ENCODE measurements at places on chromosomes 3 and 15. TPM values are rescaled to one million over a fixed set of nuclear protein-coding genes. Genes with fewer than 3 reads are reported as not detected.
A peak's percentile ranks its signal among the peaks of the same experiment; 100 is the strongest.

The CLDN1 gene
- total RNA-seq, result 2.1 TPM

The P2RY13 gene
- total RNA-seq, result not detected

The PARP16 gene
- total RNA-seq, result 4.3 TPM

The GPR160 gene
- 14.1 TPM for total RNA-seq

The TOPAZ1 gene
- total RNA-seq, result not detected

The SYNM gene
- 1.8 TPM for total RNA-seq

DNA sequence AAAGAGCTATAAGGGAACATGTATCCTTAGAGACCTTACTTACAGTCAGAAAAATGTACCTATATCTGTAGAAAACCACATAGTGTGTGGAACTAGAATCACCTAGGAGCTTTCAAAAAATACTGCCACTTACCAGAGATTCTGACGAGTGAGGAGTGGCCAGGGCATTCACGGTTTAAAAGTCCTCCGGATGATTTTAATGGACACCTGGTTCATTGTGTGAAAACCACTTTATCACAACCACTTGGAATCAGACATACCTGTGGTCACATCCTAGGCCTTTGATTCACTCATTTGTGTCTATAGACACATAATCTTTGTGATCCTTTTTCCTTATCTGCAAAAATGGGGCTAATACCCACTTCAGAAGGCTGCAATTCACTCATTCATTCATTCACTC, 159.8 kb downstream of the MBNL1 start:
- DNase-seq, result no peak
- H3K4me1 ChIP-seq, result no peaks in the 10 kb centered on the region
- no peak overlapping the region for H3K27ac ChIP-seq

GRCh38 chr3:194702545-194702944, 16.9 kb downstream of the FAM43A start:
- peaks cover 6% of the 10 kb centered on the region for H3K4me1 ChIP-seq
- H3K27me3 ChIP-seq, result no peaks in the 10 kb centered on the region
- H3K27ac ChIP-seq, result no peak overlapping the region
- no peaks in the 10 kb centered on the region for H3K36me3 ChIP-seq

- H3K4me1 ChIP-seq, result peaks cover 20% of the 10 kb centered on the region
- no peaks in the 10 kb centered on the region for H3K27me3 ChIP-seq
- DNase-seq, result peak; percentile 67
- peak within 1 kb of the TSS; percentile 87 for H3K4me3 ChIP-seq
- H3K27ac ChIP-seq, result peak within 1 kb of the TSS; percentile 93
Measured at GRCh38 chr3:124887177-124887931, at the start of gene ITGB5. Gene ITGB5, minus strand, starts transcription at chr3:124887365. Its CDS starts 365 bp downstream, at chr3:124887000.

DNA sequence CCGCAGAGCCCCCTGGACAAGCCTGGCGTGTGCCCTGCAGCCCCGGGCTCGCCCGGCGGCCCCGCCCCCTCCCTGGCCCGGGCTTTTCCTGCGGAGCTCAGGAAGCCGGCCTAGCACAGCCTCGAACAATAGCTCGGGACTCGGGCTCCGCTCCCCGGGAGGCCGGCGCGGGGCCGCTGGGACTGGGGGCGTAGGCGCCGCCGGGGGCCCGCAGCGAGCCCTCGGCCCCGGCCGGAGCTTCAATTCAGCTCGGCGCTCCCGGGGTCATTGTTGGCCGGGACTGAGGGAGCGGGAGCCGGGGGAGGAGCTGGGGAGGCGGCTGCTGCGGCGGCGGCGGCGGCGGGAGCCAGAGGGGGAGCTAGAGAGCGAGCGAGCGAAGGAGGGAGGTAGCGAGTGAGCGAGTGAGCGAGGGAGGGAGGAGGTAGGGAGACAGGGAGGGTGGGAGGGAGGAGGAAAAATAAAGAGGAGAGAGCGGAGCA, 41.0 kb upstream of the ROPN1 start:
- 0 out of 2 replicates have a peak, but pooled peaks cover 1% of the 10 kb centered on the region for H3K4me1 ChIP-seq
- H3K27ac ChIP-seq, result no peak overlapping the region
- peak overlapping the region; percentile 69 for H3K4me3 ChIP-seq
- DNase-seq, result peak; percentile 91
- H3K27me3 ChIP-seq, result peaks cover 21% of the 10 kb centered on the region

DNA sequence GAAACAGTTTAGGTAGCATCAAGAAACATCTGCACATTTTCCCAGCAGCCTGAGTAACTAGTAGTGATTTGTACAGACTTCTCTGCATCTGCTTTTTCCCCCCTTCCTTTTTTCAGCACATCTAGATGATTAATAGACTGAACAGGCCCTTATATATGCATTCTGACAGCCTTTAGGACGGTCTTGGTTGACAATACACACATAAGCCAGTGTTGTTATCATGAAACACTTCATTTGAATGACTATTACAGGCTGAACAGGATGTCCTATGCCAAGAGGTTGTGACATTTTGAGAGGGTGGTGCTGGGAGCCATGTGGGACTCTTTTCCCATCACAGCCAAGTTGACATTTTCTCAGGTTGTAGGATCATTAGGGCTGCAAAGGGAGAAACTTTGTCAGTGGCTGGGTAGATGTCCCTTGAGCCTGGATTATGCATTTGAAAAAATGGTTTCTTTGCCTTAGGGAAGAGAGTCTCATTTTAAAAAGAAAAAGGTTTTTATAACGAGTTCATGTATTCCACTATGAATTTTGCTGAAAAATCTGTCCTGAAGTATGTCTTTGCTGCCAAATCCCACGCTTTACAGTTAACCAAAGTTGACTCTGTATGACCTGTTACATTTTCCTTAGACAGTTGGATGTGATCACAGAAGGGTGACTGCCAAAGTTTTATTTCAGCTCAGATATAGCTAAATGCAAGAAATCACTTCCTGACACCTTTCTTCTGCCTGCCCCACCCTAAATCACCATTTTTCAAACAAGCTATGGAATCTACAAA, 73.7 kb downstream of the FILIP1L start:
- no peaks in the 10 kb centered on the region for H3K27me3 ChIP-seq
- H3K36me3 ChIP-seq, result no peaks in the 10 kb centered on the region
- no peak overlapping the region for H3K27ac ChIP-seq
- no peak overlapping the region for H3K4me3 ChIP-seq
- no peak for DNase-seq

DNA sequence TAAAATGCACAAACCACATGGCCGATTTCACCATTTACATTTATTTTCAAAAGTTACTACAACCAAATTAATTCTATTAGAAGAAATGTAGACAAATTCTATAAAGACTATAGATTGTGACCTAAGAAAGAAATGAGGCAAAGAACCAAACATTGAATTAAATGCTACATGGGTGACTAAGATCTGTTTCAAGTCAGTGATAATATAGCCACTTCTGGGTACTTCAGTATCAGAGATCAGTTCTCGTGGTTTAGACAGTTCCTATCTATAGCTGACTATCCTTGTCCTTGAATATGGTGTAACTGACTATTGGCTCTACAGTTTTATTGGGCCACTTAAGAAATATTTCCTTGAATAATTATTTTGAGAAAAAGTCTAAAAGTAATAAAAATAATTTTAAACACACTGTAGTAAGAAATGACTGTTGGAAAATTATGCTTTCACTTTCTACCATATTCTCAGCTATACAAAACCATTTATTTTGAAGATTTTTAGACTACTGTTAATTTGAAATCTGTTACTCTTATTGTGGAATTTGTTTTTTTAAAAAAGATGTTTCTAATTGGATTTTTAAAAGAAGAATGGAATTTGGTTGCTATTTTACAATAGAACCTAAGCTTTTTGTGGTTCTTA, 14.1 kb downstream of the KCNMB3 start:
- H3K4me1 ChIP-seq, result no peaks in the 10 kb centered on the region
- H3K4me3 ChIP-seq, result no peak overlapping the region
- H3K27ac ChIP-seq, result no peak overlapping the region
- peaks cover 3% of the 10 kb centered on the region for H3K36me3 ChIP-seq

DNA sequence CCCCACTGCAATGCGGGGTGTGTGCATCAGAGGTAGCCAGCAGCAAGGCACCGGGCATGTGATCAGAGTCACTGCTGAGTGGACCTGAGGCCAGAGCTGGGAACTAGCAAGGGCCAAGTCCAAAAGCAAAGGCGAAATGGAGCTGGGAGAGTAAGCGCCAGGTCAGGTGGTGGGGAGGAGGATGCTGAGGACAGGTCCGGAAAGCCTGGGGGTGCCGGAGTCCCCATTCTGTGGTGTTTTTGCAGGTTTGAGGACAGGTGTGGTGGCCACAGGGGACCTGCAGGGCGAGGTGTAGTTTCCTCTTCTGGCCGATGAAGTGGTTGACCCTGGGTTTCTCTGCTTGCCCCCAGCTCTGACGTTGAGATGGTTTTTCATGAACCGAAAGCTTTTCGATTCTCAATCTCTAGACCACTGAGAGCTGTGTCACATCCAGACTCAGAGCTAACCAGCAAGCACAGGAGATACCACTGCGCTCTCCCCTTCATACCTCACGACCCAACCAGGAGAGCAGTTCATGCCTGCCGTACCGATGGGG, 35.0 kb upstream of the HES1 start:
- DNase-seq, result no peak
- no peaks in the 10 kb centered on the region for H3K4me1 ChIP-seq
- no peak overlapping the region for H3K27ac ChIP-seq
- no peak overlapping the region for H3K4me3 ChIP-seq

- H3K4me3 ChIP-seq, result no peak overlapping the region
- peaks cover 41% of the 10 kb centered on the region for H3K36me3 ChIP-seq
- no peaks in the 10 kb centered on the region for H3K4me1 ChIP-seq
- no peaks in the 10 kb centered on the region for H3K27me3 ChIP-seq
- DNase-seq, result no peak
Measured at GRCh38 chr3:27554706-27555105, 70.5 kb upstream of the SLC4A7 start.

DNA sequence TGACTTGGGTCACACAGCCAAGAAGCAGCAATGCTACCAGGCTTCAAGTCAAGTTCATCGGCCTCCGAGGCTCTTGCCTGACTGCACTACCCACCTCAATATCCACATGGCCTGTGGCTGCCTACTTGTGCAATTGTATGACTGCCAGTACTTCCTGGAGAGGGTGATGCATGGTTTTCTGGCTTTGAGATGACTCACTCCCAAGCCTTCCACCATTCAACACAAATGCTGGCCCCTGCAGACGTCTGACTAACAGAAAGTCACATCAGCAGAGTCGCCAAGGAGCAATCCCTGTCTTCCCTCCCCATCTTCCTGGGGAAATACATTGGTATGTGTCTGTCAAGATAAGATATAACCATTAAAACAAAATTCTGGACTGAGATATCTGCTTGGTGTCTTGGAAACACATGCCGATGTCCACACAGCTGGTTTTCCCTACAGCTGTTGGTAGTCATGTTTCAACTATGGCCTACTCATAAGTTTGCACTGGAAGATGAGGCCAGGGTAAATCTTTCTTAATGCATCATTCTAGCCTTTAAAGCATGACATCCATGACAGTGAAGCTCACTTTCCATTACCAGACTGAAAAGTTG, 79.6 kb upstream of the SPATA12 start:
- no peak overlapping the region for H3K4me3 ChIP-seq
- H3K36me3 ChIP-seq, result no peaks in the 10 kb centered on the region
- DNase-seq, result no peak
- no peak overlapping the region for H3K27ac ChIP-seq

GRCh38 chr3:15300323-15301078, 31.9 kb downstream of the SH3BP5 start:
- no peak overlapping the region for H3K27ac ChIP-seq
- H3K4me1 ChIP-seq, result no peaks in the 10 kb centered on the region
- H3K4me3 ChIP-seq, result no peak overlapping the region
